ENCODE measurements at places on chromosomes 11 and 22. TPM values are rescaled to one million over a fixed set of nuclear protein-coding genes. Genes with fewer than 3 reads are reported as not detected.

The LAYN gene
- 1.2 TPM for polyA plus RNA-seq

The MMP7 gene
- 68.1 TPM for polyA plus RNA-seq

The MAML2 gene
- 3.2 TPM for polyA plus RNA-seq

The DESI1 gene
- polyA plus RNA-seq: 9.5 TPM

DNA sequence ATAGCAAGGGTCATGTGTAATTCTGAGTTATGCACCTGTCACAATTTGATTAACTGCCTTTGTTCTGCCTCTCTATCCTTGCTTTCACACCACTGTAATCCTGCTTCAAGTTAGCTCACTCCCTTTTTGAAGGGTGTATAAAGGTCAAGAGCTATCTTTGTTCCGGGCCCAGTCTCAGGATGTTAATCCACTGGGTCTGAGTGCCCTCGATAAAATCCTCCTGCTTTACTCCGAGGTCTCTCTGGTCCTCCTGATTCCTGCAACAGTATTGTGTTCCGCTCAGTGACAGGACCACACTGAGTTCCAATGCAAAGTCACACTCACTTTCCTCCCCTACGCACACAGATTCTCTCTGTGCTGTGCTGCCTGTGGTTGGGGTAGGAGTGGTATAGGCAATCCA lies 186.5 kb downstream of the DYNC2H1 start:
- peaks cover 9% of the 10 kb centered on the region for H3K36me3 ChIP-seq
- no peak overlapping the region for H3K4me3 ChIP-seq
- DNase-seq: no peak
- H3K27me3 ChIP-seq: no peaks in the 10 kb centered on the region

DNA sequence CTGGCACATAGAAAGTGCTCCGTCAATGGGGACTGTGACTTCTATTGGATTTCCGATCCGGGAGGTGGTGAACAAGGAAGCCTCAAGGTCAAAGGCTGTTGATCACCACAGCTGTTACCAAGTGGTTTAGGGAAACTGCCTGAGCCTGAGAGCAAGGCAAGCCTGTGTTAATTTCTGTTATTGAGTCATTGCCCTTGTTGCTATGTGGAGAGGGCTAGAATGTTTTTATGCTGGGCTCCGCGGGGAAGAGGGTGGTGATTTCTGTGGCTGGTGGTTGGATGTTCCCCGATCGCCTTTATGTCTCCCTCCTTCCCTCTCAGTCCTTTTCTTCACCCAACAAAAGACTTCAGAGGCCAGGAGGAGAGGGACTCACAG lies 108.5 kb upstream of the ALX4 start:
- H3K27ac ChIP-seq: no peak overlapping the region
- H3K4me1 ChIP-seq: no peaks in the 10 kb centered on the region
- H3K27me3 ChIP-seq: no peaks in the 10 kb centered on the region

DNA sequence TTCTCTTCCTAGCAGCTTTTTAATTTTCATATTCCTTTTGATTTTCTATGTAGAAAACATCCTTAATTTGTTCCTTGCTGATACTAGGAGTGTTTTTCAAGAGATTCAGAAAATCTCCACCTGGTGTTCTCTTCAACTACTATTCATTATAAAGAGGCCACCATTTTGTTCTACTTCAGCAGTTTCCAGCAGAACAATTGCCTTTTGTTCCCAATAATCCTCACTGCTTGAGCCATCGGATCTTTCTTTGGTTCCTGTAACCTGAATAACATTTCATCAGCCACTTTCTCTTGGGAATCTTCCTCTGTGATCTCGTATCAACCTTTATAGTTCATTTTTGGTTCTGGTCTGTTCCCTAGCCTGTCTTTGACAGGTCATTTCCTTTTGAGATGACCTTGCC lies 1.8 kb upstream of the OR10A5 start:
- no peak overlapping the region for H3K4me3 ChIP-seq
- H3K4me1 ChIP-seq: no peaks in the 10 kb centered on the region
- no peak overlapping the region for H3K27ac ChIP-seq

GRCh38 chr11:85745626-85746025 lies 59.6 kb upstream of the CCDC89 start:
- DNase-seq: no peak
- peaks cover 11% of the 10 kb centered on the region for H3K4me1 ChIP-seq
- no peak overlapping the region for H3K4me3 ChIP-seq
- no peak overlapping the region for H3K27ac ChIP-seq
- no peaks in the 10 kb centered on the region for H3K36me3 ChIP-seq

DNA sequence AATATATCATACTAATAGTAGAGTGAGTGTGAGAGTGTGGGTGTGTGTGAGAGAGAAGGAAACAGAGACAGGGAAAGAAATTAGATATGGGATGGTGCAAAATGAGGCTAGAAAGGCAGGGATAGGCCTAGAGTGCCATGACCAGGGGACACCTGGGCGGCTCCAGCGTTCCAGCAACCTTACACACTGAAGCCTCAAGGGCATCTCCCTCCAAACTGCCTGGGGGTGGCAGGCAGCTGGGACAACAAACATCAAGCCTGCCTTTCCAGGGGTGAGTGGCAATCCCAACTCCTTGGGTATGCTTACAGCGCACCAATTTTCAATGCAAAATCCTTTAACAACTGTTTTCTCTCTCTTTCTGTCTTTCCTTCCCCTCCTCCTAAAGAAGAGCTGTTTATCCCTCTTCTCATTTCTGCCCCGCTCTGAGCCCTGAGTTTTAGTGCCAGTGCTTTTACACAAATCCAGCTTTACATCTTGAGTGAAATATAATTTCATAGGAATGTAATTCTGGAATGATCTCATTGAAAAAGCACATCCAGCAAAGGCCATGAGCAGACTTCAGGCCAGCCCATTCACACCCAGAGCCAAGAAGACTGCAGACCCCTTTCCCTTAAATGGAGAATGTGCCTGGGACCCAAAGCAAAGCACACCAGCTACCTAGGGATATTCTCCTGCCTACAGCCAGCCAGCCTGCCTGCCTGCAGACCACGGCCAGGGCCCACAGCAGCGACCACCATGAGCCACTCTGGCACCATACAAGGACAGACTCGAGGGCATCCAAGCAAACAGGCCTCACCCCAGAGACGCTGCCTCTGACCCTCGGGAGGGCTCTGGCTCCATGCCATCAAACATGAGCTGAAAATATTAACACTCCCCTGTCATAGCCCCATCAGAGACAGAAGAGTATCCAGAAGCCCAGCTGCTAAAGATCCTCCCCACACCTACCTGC lies 90.3 kb downstream of the RPL27A start:
- DNase-seq: no peak
- H3K27ac ChIP-seq: no peak overlapping the region

- no peak overlapping the region for H3K27ac ChIP-seq
- H3K4me1 ChIP-seq: no peaks in the 10 kb centered on the region
- H3K36me3 ChIP-seq: no peaks in the 10 kb centered on the region
- H3K27me3 ChIP-seq: no peaks in the 10 kb centered on the region
- DNase-seq: no peak
Measured at GRCh38 chr11:111447931-111448330, 64.3 kb downstream of the BTG4 start.

GRCh38 chr22:46657996-46658947 lies 38.1 kb downstream of the GRAMD4 start:
- peaks cover 14% of the 10 kb centered on the region for H3K4me1 ChIP-seq
- H3K36me3 ChIP-seq: no peaks in the 10 kb centered on the region
- H3K27ac ChIP-seq: no peak overlapping the region
- no peak overlapping the region for H3K4me3 ChIP-seq
- H3K27me3 ChIP-seq: no peaks in the 10 kb centered on the region

DNA sequence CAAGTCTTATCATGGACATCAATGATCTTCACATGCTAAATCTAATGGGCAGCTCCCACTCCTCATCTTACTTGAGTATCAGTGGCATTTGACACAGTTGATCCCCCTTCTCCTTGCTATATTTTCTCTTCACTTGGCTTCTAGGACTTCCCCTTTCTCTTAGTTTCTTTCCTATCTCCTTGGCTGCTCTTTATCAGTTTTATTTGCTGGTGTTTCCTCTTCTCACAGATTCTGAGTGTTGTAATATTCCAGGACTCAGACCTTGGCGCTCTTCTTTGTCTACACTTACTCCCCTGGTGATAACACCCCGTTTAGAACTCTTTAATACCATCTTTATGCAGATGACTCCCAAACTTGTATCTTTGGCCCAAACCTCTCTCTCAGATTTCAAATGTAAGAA lies 33.9 kb upstream of the RASSF10 start:
- no peak for DNase-seq
- H3K27ac ChIP-seq: no peak overlapping the region
- H3K27me3 ChIP-seq: no peaks in the 10 kb centered on the region
- H3K36me3 ChIP-seq: no peaks in the 10 kb centered on the region
- H3K4me1 ChIP-seq: no peaks in the 10 kb centered on the region
- no peak overlapping the region for H3K4me3 ChIP-seq

DNA sequence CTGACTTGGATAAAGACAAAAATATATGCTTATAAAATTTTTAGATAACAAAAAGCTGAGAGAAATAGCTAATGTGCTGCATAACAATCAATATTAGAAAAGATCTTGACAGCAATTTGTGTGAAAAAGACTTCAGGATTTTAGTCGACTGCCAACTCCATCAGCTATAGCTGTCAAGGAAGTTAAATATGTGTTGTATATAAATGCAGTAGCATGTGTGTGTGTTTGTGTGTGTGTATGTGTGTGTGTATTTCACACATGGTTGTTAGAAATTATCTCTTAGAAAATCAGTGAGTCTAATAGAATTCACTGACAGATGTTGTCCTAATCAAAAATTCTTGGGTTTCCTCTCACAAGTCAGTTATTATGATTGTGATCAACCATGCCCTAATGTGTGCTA lies 171.2 kb downstream of the CASP12 start:
- H3K27me3 ChIP-seq: no peaks in the 10 kb centered on the region
- no peaks in the 10 kb centered on the region for H3K4me1 ChIP-seq
- no peak for DNase-seq
- H3K27ac ChIP-seq: no peak overlapping the region
- no peak overlapping the region for H3K4me3 ChIP-seq
- H3K36me3 ChIP-seq: no peaks in the 10 kb centered on the region

- H3K4me1 ChIP-seq: peaks cover 14% of the 10 kb centered on the region
- peak overlapping the region; percentile 86 for H3K27ac ChIP-seq
- DNase-seq: peak; percentile 84
- H3K4me3 ChIP-seq: peak overlapping the region; percentile 86
Measured at GRCh38 chr11:102111011-102111786, 952 bp downstream of the YAP1 start.

DNA sequence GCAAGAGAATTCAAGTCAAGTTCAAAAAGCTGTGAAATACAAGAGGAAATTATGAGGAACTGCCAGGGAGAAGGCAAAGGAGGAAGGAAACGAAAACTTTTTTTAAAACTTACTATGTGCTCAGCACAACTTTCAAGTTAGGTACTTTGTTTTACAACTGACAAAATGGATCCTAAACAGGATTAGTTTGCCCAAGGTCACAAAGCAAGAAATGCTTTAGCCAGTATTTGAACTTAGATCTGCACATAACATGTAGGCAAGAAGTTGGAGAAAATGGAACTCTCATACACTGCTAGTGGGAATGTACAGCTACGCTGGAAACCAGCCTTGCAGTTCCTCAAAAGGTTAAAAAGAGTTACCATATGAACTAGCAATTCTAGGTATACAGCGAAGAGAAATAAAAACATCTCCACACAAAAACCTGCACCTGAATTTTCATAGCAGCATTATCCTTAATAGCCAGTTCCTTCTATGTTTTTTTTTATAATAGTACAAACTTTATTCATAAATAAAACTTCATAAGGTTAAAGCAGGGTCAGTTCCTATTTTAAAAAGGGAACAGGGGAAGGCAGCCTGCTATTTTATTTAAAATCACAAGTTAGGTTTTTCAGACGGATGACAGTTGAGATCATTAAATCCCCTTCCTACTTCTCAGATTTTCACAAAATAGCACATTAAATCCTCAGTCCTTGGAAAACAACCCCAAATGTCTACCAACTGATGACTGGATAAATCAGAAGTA lies 19.2 kb downstream of the DDX6 start:
- no peaks in the 10 kb centered on the region for H3K27me3 ChIP-seq
- no peak overlapping the region for H3K4me3 ChIP-seq
- no peak overlapping the region for H3K27ac ChIP-seq

GRCh38 chr11:96132437-96132836 lies 208.5 kb upstream of the MTMR2 start:
- no peak overlapping the region for H3K4me3 ChIP-seq
- H3K36me3 ChIP-seq: no peaks in the 10 kb centered on the region
- H3K27ac ChIP-seq: no peak overlapping the region
- no peaks in the 10 kb centered on the region for H3K27me3 ChIP-seq
- no peak for DNase-seq

- no peaks in the 10 kb centered on the region for H3K4me1 ChIP-seq
- DNase-seq: no peak
Measured at GRCh38 chr11:123457187-123457770, 27.2 kb downstream of the GRAMD1B start.

DNA sequence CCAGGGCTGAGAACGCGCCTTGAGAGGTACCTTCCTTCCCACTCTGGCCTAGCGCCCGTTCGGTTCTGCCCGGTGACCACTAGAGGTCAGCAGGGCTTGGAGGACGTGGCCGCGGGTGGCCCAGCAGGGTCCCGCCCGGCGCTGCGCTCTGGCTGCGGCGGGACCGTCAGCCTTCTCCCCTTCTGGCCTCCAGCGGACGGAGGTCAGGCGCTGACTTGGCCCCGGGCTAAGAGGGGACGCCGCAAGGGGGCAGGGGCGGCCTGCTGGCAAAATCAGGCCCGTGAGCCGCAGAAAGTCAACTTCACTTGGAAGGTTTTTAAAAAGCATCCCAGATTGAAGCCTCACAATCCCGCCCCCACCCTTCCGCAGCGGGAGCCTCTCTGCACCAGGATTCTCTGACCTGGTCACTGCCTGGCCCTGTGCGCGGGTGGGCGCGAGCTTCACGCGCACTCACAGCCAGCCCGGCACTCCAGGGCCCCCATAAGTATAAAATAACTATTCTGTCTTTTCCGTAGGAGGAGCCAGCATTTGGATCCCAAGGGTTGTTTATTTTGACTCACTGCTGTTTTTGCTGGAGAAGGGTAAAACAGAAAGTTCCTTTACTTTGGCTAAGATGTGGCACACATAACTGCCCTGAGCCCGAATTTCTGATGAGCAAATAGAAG lies 23.2 kb upstream of the ZBTB16 start:
- H3K27me3 ChIP-seq: no peaks in the 10 kb centered on the region
- DNase-seq: peak; percentile 92
- no peaks in the 10 kb centered on the region for H3K36me3 ChIP-seq
- peak overlapping the region; percentile 33 for H3K27ac ChIP-seq
- H3K4me3 ChIP-seq: peak overlapping the region; percentile 46
- H3K4me1 ChIP-seq: peaks cover 3% of the 10 kb centered on the region
